Left ventricle myocardium inferior (tissue), 1 donor: ENCODE measurements at places on chromosomes 1 and 21.

- H3K27me3 ChIP-seq = no peaks in the 10 kb centered on the region
- H3K27ac ChIP-seq = no peak overlapping the region
- H3K4me3 ChIP-seq = no peak overlapping the region
- peaks cover 21% of the 10 kb centered on the region for H3K4me1 ChIP-seq
- no peak for DNase-seq
- no peaks in the 10 kb centered on the region for H3K36me3 ChIP-seq
Measured at GRCh38 chr1:69707103-69707502, 139.4 kb downstream of the LRRC7 start.

DNA sequence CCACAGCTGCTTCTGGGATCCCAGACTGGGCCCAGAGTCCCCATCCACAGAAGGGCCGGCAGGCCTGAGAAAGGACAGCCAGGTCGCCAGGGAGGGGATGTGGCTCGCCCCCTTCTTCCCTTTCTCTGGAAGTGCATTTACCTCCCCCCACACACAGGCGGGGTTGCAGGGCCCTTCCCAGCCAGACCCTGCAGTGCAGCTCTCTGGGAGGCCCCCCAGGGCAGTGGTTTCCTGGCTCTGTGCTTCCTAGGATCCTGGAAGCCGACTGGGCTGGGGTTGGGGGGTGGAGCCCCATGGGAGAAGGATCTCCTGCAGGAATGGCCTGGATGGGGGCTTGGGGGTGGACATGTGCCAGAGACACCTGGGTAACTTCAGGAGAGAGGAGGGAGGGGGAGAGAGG is 4.2 kb upstream of the COL6A1 start:
- H3K4me1 ChIP-seq = peaks cover 69% of the 10 kb centered on the region
- peak overlapping the region; percentile 97 for H3K27ac ChIP-seq
- peak; percentile 50 for DNase-seq
- peak overlapping the region; percentile 43 for H3K4me3 ChIP-seq

GRCh38 chr1:55107101-55107500 is 67.8 kb downstream of the PCSK9 start:
- no peak overlapping the region for H3K27ac ChIP-seq
- no peak overlapping the region for H3K4me3 ChIP-seq
- no peaks in the 10 kb centered on the region for H3K27me3 ChIP-seq
- peaks cover 99% of the 10 kb centered on the region for H3K36me3 ChIP-seq

GRCh38 chr21:42525029-42525581 is 11.5 kb downstream of the SLC37A1 start:
- H3K27me3 ChIP-seq = no peaks in the 10 kb centered on the region
- H3K27ac ChIP-seq = peak overlapping the region; percentile 78
- DNase-seq = no peak
- peak overlapping the region; percentile 53 for H3K4me3 ChIP-seq
- peaks cover 47% of the 10 kb centered on the region for H3K4me1 ChIP-seq
- H3K36me3 ChIP-seq = peaks cover 3% of the 10 kb centered on the region

DNA sequence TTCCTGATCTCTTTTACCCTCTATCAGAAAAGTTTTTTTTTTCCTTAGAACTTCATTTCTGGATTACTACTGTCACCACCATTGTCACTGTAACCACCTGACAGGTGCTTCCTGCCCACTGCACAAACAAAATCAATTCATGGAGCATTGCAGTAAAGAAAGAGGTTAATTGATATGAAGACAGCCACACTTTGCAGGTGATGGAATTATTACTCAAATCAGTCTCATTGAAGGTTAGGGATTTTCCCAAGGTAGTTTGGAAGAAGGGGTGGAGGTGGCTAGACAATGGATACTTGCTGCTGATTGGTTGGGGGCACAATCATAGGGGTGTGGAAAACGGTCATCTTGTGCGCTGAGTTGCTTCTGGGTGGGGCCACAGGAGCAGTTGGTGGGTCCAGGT is 230.8 kb upstream of the CACYBP start:
- H3K4me1 ChIP-seq = peaks cover 6% of the 10 kb centered on the region
- no peak overlapping the region for H3K27ac ChIP-seq
- no peak overlapping the region for H3K4me3 ChIP-seq
- no peak for DNase-seq

GRCh38 chr1:185045814-185046492 is 595 bp downstream of the RNF2 start:
- no peaks in the 10 kb centered on the region for H3K36me3 ChIP-seq
- no peaks in the 10 kb centered on the region for H3K27me3 ChIP-seq
- peak overlapping the region; percentile 93 for H3K4me3 ChIP-seq
